ENCODE measurements at places on chromosomes 7 and 10. TPM values are rescaled to one million over a fixed set of nuclear protein-coding genes. Genes with fewer than 3 reads are reported as not detected.

DNA sequence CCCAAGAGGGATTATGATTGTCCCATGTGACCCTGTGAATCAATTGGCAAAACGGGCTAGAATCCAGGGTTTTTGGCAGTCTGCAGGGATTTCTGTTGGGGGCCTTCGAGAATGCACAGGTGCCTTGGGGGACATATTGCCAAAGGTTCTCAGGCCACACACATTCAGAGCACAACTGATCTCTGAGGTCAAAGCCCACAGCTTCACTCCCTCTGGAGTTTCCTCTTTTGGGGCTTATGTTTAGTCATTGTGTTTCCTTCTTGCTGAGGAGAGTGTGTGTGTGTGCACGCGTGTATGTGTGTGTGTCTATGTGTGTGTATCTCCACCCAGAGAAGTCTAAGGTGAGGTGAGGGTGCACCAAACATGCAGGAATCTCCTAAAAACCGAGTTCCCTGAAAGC lies 8.8 kb downstream of the PPIF start:
- H3K27me3 ChIP-seq, result no peaks in the 10 kb centered on the region
- peaks cover 53% of the 10 kb centered on the region for H3K36me3 ChIP-seq
- peaks cover 8% of the 10 kb centered on the region for H3K4me1 ChIP-seq
- no peak overlapping the region for H3K27ac ChIP-seq
- no peak for DNase-seq
- no peak overlapping the region for H3K4me3 ChIP-seq

HOXA9 gene
- 1.5 TPM for total RNA-seq

- no peak for DNase-seq
- no peaks in the 10 kb centered on the region for H3K27me3 ChIP-seq
- H3K27ac ChIP-seq, result no peak overlapping the region
These were observed 132.5 kb downstream of the IMMP2L start for GRCh38 chr7:111429781-111430180.

ELFN1 gene
- total RNA-seq, result 2.6 TPM

MYL10 gene
- total RNA-seq, result not detected

DNA sequence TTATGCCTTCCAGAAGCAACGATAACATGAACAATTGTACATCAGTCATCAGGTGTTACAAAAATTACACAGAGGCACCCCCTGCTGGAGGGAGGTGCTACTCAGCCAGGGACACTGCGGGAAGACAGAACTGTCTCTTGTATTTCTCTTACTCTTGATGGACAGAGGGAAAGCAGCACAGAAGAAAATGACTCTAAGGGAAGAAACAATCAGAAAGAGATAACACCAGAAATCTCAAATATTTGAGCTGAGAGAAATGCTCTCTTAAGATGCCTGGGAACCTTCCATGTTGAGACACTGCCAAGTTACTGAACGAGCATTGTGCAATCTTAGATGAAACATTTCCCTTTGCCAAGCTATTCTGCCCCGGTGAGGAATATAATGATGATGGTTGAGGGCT lies 227.6 kb upstream of the NPSR1 start:
- no peaks in the 10 kb centered on the region for H3K4me1 ChIP-seq
- no peaks in the 10 kb centered on the region for H3K27me3 ChIP-seq
- no peak overlapping the region for H3K27ac ChIP-seq
- no peaks in the 10 kb centered on the region for H3K36me3 ChIP-seq

PPP1R9A gene
- 2.2 TPM for total RNA-seq

CYP2C19 gene
- total RNA-seq, result not detected

DNA sequence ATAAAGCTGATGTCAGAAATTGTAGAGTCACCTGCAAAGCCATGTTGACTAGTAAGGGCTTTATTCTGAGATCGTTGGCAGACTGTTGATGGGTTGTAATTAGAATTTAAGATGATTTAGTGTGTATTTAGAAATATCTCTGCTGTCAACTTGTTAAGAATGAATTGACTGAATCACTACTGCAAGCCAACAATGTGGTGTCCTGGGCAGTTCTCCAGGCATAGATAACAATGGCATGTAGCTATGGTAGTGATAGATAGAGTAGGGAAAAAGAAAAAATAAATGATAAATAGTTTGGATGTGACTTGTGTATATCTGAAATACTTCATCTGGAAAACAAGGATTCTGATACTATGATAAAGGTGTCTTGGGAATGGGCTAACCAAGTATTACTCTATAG lies 640.2 kb downstream of the ARL4A start:
- no peaks in the 10 kb centered on the region for H3K36me3 ChIP-seq
- no peaks in the 10 kb centered on the region for H3K27me3 ChIP-seq
- no peak for DNase-seq
- no peak overlapping the region for H3K4me3 ChIP-seq
- no peaks in the 10 kb centered on the region for H3K4me1 ChIP-seq

CPEB3 gene
- 0.76 TPM for total RNA-seq

DNA sequence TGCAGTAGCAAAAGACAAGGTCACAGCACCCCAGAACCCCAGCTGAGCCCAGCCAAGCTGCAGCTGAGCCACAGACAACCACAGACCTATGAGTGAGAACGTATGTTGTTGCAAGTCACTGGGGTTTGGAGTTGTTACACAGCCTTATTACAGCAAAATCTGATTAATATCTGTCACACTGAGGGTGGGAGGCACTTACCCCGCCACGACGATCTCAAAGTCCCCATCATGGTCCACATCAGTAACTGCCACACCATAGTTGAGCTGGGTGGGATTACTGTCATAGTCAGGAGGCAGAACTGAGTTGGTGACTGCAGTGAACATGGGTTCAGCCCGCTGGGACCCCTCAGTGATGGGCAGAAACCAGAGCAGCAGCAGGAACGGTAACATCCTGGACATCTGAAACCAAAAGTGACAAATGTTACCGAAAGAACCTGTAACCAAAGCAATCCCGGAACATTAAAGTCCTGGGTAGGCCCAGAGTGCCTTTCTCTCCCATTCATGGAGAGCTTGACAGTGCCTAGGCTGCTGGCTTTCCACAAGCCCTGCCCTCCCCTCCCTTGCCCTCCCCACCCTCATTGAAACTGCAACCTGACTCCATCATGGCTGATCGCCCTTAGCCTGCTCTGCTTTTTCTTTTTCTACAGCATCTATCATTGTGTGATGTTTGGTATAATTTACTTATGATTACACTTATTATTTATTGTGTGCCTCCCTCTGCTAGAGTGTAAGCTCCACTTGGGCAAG lies 19.3 kb downstream of the CRTAC1 start:
- H3K36me3 ChIP-seq, result no peaks in the 10 kb centered on the region
- DNase-seq, result no peak
- no peak overlapping the region for H3K27ac ChIP-seq
- H3K4me1 ChIP-seq, result peaks cover 6% of the 10 kb centered on the region
- no peak overlapping the region for H3K4me3 ChIP-seq
- H3K27me3 ChIP-seq, result peaks cover 9% of the 10 kb centered on the region

ASB10 gene
- not detected for total RNA-seq
